ENCODE measurements at places on chromosomes 12 and 14.

GRCh38 chr14:79631276-79631675, 580.0 kb downstream of the DIO2 start:
- DNase-seq = no peak

DNA sequence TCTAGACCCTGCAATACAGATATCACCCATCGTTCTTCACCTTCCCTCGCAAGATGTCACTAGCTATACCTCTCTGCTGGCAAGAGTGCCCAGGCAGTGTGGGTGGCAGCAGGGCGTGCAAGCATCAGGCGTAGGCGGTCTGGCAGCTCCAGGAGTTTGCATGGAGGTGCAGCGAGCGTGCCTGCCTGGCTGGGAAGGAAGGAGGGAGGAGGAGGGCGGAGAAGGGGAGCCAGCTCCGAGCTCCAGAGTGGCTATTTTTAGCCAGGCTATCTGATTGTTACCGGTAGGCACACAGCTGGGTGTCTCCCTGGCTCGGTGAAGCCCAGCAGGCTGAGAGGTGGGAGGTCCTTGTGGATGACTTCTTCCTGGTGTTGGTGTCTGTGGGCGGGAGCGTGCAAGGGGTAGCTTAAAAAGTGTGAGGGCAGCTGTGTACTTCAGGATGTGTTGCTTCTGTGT, 6.2 kb downstream of the FOXJ2 start:
- peak; percentile 46 for DNase-seq

- no peak for DNase-seq
These were observed 104.7 kb downstream of the PAH start for GRCh38 chr12:102812344-102812743.

GRCh38 chr14:29749327-29749726, 178.3 kb downstream of the PRKD1 start:
- no peak for DNase-seq

- no peak for DNase-seq
These were observed 9.7 kb downstream of the TC2N start for GRCh38 chr14:91857614-91858013.

DNA sequence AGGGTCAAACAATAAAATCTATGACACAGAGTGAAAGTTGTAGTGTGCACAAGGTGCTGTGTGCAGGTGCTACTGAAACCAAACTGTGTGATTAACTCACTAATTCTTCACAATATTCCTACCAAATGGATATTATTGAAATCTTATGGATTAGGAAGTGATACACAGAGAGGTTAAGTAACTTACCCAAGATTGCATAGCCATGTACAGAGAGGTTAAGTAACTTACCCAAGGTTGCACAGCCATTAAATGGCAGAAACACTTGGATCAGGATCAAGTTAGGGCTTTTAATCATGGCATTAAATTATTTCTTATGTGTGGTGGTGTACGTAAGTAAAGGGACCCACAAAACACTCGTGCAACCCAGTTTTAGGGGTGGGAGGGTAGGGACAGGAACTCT, 771.4 kb downstream of the AACS start:
- DNase-seq = no peak

GRCh38 chr12:96130396-96131059, 63.6 kb upstream of the ELK3 start:
- no peak for DNase-seq

- peak; percentile 46 for DNase-seq
These were observed 75.5 kb upstream of the DCD start for GRCh38 chr12:54723379-54724256.

All from suppressor macrophage (primary cell).